ENCODE measurements at places on chromosomes 12 and 14.

- DNase-seq: no peak
Measured at GRCh38 chr12:51898506-51898905, 8.8 kb upstream of the ACVRL1 start.

DNA sequence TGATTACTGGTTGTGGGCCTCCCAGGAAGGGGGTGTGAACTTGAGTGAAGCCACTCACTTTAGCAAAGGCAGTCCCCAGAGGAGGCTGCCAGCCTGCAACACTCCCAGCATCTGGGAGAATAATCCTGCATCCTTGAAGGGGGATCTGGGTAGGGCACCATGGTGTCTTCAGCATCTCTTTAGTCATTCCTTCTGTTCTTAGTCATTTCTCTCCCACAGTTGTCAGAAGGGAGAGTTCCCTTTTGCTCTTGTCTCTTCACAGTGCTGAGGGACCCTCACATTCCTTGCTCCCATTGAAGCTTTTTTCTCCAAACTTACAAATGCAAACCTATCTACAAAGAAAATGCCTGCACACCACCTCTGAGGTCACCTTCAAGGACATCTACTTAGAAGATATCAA is 48.1 kb upstream of the CIT start:
- no peak for DNase-seq

- DNase-seq: no peak
Measured at GRCh38 chr14:53226553-53226952, 73.4 kb upstream of the DDHD1 start.

DNA sequence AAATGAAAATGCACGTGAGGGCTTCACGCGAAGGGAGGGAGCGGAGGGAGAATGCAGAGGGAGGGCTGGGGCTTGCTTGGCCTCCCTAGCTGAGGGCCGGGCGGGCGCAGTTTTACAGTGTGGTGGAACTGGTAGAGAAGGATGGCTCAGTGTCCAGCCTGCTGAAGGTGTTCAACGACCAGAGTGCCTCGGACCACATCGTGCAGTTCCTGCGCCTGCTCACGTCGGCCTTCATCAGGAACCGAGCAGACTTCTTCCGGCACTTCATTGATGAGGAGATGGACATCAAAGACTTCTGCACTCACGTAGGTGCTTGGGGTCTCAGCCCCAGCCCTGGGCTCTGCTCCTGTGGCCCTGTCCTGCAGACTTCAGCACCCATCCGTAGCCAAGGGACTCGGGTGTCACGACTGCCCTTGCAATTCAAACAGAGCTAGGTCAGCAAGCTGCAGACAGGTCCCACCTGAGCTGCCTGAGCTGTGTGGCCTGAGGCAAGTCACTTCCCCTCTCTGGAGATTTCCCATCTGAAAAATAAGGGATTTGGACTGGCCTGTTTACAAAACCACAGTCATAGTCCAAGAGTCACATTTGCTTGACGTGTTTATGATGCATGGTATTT is 18.4 kb downstream of the OTUB2 start:
- DNase-seq: no peak

DNA sequence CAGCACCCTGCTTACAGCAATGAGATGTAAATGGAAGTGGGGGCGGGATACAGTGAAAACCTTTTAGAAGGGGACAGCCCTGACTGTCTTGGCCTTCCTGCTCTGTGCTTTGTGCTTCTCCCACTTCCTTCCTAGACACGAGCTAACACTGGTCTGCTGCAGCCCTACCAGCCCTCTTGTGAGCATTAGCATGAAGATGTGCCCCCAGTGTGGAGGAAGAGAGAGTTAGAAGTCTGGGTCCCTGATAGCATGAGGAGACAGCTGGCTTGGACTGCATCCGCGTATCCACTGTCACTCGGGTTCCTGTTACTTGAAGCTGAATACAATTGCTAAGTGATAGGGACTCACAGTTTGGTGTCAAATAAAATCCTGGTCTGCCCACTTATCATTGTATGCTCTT is 248.1 kb upstream of the SOX5 start:
- no peak for DNase-seq

GRCh38 chr14:103031956-103032355 is 25.4 kb downstream of the CDC42BPB start:
- no peak for DNase-seq

DNA sequence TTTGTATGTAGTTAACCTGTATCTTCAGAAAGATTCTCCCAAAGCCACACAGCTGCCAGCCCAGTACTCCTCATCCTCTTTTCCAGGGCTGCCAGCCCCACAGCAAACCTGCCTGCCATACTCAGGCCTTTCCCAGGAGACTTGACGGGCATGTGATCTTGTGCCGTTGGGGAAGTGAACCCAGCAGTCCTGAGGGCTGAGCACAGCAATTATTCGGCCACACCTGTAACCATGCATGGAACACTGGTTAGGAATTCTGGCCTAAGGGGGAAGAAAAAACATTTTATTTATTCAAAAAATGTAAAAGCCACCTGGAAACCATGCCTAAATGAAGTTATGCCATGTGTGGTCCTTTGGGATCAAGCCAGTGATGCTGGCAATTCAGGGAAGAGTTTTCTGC is 145.3 kb downstream of the GRIN2B start:
- no peak for DNase-seq
